ENCODE measurements at places on chromosomes 6 and 20.
A peak's percentile ranks its signal among the peaks of the same experiment; 100 is the strongest.

DNA sequence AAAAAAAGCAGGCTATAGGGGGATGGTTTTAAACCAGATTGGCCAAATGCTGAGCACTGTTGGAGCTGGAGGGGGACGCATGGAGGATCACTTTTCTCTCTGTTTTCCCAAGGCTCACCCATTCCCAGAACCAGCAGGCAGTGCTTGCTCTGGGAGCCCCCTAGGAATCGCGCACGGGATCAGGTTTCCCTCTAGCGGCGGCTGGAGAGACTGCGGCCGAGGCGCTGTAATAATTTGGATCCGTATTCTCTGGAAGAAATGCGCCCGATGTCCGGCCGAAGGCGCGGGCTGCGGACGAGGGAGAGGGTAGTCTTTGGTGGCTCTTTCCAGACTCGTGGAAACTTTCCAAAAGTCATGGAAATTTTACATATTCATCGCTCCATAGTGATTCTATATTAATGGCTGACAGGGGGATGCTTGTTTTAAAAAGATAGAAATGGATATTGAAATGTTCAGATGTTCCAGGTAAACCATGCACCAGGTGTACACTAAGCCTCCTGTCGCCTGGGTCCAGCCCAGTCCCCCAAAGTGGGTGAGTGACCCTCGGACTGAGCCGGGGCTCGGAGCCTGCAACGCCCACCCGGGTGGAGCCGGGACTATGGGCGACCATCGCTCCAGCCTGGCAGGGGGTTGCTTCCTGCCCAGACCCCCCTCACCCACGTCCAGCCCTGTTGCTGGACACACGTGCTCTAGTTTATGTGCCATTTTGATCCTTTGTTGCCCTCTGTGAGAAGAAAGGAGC is 78.7 kb upstream of the PHACTR3 start:
- peak; percentile 62 for DNase-seq

DNA sequence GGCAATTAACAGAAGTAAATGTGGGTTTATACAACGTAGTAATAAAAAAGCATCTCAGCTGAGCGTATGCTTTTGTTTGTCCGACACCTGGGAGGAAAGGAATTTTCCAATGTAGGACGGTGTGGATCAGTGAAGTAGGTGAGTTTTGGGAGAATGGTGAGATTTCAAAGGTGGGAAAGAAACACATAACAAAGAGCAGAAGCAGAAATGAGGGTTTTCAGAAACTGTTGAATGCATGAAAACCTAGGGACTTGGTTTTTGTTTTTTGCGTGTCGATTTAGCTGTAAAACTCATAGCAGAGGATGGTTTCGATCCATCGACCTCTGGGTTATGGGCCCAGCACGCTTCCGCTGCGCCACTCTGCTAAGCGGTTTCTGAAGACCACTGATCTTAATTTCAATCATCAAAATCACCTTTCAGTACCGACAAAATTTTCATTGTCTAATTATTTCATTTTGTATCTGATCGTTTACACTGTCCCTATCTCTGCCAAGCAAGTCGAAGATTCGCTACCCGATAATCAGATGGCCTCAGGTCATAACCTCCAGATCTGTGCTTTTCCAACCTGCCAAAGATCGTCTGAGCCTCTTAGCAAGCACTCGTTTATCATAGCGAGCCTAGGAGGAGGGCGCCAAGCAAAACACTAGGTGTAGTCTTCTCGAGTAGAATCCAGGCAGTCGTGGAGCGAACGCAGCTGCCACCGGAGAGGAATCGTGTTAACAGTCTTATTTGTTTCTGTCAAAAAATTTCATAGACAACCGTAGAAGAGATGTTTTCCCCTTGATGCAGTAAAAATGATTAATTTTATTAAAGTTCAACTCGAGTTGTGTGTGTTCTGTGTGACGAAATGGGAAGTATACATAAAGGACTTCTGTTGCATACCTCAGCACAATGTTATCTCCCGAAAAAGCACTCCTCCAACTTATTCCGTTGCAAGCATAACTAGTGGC is 20.9 kb upstream of the POM121L2 start:
- no peak for DNase-seq

DNA sequence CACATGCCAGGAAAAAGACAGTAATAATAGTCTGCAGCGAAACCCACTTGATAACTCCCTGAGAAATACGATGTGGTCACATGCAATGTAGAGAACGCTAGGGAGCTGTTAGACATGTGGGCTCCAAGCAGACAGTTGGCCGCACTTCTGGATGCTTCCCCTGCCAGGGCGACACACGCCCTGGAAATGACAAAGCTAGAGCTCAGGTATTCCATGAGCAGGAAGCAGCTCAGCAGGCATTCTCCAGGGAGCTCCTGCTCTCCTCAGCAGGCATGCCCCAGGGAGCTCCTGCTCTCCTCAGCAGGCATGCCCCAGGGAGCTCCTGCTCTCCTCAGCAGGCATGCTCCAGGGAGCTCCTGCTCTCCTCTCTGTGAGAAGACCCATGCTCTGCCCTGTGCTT is 52.4 kb upstream of the NXT1 start:
- DNase-seq = no peak

DNA sequence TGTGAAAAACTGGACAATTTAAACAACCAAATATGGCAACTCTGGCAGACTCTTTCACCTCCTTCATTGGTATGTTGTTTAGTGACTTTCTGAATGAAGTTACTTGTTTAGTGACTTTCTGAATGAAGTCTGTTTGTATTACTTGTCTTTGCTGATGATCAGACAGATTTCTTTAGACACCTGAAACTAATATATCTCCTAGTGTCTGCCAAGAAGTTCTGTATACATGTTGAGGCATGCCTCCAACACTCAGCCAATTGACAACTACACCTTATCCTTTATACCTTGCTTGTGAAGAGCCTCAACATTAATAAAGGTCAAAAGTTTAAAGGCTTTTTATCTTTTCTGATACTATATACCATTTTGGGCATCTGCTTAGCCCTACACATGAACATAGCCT is 725.4 kb upstream of the EPHA7 start:
- DNase-seq = no peak

- no peak for DNase-seq
Observed at GRCh38 chr6:42745083-42745639, 742 bp downstream of the TBCC start.

DNA sequence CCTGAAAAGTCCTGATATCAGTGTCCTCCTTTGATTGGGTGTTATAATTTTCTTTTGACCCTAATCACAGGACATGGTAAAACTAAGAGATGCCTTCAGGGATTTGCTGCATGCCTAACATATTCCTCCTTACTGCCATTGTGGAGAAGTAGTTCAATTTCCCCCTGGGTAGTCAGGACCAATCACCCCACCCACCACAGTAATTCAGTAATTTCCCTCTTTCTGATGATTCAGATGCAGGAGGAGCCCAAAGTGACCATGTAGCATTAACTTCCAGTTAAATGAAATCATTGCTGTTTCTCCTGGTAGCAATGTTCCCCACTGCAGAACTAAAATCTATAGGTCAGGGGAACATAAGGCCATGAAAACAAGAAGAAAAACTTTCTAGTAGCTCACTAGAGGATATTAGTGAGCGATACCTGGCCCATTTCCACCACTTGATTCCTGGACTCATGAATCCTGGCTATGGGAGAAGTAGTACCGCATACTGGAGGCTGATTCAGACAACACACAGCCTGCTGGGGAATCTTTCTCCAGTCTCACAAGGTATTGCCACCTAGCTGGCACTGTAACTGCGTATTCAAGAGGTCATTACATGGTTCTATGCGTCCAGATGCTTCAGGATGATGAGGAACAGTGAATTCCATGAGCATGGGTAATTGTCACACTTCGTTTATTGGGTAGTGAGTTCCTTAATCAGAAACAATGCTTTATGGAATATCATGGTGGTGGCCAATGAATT is 561.2 kb downstream of the HAO1 start:
- no peak for DNase-seq

GRCh38 chr6:100673641-100674040 is 207.5 kb downstream of the ASCC3 start:
- no peak for DNase-seq

- no peak for DNase-seq
Observed at GRCh38 chr6:49826743-49827406, 39.5 kb downstream of the CRISP1 start.

DNA sequence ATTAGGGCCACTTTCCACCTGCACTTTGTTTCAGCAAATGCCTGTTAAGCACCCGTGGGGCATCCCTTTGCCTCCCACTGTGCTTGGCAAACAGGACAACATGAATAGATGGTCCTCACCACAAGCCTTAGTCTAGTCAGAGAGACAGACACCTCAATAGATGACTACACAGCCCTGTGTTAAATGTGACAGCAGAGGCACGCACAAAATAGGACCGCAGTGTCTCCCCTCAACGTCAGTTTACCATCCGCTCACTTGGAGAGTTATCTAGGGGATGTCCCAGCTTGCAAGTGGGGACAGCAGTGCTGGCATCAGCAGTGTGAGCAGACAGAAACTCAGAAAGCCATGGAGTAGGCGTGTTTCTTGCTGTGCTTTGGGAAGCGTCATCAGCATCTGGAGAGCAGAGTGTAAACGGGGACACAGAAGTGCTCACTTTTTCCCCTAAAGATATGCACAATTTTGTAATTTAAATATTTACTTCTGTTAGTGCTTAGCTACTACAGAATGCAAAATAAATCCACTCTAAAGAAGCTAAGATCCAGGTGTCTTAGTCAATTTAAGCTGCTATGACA is 66.0 kb upstream of the TXNDC5 start:
- no peak for DNase-seq

DNA sequence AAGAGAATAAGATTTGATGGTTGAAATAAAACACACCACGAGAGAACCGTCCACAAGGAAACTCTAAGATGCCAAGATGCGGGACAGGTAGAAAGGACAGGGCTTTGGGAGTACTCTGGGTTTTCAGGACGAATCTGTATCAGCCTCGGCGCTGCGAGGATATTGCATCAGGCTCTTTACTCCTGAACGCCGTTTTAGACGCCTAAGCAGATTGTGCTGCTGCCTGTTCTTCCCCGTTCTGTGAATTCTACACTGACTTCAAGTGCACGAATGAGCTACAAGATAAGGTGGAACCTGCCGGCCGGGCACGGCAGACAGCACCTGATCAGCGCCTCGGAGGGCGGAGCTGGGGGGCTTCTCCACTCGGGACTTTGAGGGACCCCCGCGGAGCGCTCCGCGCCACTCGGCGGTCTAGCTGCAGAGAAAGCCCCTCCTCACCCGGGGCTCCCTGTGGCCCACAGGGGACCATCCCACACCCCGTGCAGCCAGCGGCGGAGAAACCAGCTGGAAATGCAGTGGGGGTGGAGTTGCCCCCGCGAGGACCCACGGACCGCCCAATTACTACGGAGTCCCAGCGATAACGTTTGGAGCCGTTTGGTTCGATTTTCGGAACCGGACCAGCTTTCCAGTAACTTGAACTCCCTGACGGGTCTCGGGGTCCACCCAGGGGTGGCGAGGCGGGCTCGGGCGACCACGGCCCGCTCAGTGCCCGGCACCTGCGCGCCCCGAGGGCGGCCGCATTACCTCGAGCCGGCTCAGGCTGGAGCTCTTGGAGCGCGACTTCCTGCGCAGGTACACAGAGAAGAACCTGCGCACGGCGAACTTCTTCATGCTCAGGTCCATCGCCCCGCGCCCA is 646 bp downstream of the RPS6KA2 start:
- no peak for DNase-seq

GRCh38 chr6:89209457-89209856 is 7.7 kb downstream of the GABRR1 start:
- DNase-seq = no peak

Measured in left ventricle myocardium inferior (tissue), 1 donor.